Fibroblast of skin of right quadriceps (primary cell): ENCODE measurements at places on chromosomes 6 and 20.

- DNase-seq = no peak
These were observed 65.3 kb upstream of the MLN start for GRCh38 chr6:33869121-33869520.

- no peak for DNase-seq
These were observed 5.5 kb downstream of the EDN1 start for GRCh38 chr6:12295558-12296254.

GRCh38 chr6:43785904-43786303 is 15.9 kb downstream of the VEGFA start:
- DNase-seq = no peak

DNA sequence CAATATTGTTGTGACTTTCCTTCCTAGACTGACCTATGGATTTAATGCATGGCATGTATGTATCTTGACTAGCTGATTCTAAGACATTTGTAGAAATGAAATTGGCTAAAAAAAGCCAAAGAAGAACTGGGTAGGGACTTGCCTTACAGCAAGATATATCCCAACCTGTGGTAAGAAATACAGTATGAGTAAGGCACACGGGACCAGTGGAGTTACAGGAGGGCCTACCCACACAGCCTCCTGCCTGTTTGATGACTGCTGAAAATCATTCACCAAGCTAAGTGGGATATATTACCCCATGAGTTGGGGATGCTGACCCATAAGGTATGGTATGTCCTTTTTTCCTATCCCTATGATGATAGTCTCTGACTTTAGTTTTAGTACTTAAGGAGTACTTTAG is 112.2 kb downstream of the INSM1 start:
- no peak for DNase-seq

DNA sequence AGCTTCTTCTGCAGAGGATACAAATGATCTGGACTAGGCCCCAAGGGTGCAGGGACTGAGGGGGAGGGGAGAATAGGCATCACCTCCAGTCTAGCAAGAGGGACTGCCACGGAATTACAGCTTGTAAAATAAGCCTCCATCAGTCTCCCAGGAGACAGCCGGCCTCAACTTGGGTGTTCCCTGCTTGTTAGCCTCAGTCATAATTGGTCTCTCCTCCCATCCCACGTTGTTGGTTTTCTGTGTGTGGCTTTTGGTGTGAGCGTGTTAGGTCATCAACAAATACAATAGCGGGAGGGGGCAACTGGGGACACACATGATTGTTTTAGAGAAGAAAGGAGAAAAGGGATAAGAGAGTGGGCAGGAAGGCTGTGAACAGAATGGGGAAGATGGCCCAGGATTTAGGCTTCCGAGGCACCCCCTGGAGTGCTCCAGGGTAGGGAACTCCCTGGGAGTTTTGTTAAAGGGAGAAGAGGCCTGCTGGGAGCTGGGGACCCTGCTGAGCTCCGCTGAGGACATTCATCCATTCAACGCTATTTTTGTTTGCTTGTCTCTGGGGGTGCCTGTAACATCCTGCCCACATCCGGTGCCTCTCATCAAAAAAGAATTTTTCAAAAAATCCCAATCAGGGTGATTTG is 9.2 kb downstream of the FOXA2 start:
- peak; percentile 57 for DNase-seq

DNA sequence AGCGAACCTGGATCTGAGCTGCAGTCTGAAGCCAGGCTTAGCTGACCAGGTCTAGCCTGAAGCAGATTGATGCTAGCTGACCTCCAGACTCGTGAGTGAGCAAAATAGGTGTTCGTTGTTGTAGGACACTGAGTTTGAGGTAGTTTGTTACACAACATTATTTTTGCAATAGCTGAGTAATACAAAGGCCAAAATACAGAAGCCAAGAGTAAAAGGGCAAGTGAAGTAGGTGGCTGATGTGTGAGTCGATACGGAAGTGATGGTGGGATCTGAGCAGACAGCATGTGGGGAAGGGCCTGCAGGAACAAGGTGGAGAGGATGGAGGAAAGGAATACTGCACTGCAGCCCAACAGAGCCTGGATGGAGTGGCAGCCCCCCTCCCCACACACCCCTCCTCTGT is 8.5 kb upstream of the SPATS1 start:
- no peak for DNase-seq

- DNase-seq = no peak
These were observed 156.0 kb upstream of the MLN start for GRCh38 chr6:33959661-33960344.

DNA sequence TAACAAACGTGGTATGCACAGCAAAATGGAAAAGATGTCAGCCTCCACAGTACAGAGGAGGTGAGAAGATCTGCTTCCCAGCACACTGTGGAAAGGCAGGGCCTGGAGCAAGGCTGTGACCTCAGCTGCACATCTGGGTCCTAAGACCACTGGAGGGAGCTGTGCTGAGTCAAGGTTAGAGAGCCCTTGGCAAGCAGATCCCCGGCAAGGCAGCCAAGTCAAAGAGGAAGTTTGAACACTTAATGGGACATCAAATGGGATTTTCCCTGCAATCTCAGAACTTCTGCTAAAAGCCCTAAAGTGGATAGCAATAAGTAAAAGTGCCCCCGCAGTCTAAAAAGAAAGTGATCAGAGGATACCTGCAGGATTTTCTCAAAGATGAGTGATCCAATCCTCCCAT is 39.5 kb downstream of the UNC5CL start:
- no peak for DNase-seq

DNA sequence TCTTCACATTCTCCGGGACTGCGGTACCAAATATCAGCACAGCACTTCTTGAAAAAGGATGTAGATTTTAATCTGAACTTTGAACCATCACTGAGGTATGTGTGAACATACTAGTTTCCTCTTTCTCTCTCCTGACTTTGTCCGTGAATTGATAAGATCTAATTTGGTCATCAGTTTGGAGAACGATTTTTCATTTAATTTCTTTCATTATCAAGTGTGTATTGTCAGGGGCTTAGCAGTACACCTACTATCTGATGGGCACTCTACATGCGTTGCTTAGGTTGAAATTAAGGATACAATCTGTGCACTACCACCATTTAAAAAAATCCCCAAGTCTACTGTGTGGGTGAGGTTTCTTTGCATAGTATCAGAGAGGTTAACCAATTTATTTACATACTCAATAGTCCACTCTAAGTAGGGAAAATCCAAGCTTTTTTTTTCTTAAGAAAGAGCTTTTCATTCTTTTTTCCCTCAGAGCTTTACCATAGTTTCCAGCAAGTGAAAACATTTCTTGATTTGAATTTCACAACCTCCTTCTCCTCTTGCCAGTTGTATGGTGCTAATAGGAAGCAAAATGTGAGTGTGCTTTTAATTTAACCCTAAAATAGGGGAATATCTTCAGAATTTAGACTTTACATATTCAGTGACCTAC is 105.4 kb upstream of the ESR1 start:
- no peak for DNase-seq

DNA sequence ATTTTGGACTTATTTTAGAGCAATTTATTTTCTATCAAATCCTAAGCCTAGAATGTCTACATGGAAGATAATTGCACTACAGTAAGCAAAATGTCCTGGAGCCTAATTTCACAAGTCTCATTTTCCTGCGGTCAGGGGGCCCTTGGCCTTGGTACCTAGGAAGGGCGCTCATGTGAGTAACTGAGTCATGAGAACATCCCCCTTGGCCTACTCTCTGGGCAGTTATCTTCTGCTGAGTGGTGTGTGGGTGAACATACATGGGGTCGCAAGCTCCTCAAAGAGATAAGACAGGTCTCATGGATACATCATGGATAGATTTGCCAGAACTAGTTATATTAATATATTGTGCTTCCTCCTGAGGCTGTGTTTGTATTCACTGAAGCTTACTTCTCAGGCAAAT is 211.2 kb upstream of the MARCKS start:
- no peak for DNase-seq

DNA sequence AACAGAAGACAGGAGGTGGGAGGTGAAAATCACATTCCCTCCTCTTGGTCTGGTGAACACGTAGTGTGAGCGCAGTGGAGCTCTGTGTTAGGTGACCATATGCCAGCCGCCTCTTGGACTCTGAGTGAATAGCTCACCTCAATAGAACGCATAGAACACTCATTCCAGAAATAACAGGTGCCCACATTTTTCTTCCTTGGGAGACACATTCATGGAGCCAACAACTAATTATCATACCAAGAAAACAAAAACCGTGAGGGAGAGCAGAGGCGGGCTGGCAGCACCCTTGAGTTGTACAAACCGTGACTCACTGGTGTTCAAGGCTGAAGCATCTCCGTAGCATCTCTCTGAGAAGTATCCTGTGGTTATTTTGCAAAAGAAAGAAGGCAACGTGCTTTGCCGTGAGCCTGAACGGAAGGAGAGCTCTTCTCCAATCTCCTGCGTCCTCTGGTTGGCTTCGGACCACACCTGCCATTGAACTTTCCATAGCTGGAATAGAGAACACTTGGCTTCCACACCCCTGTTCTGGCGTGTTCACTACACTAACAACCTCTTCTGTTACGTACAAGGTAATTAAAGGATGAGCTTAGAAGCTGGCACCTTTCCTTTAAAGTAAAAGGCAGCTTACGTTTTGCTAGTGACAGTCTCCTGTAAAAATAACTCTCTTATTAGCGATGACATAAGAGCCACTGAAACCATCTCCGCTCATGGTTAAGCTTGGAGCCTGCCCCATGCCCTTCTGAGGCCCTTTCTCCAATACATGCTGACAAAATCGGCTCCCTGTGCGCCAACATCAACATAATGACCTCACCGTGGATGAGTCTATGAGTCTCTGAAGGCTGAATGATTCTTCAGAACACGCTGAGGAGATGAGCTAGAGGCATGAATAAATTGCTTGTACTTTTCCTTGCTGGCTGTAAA is 30.2 kb upstream of the SGK1 start:
- DNase-seq = peak; percentile 85

DNA sequence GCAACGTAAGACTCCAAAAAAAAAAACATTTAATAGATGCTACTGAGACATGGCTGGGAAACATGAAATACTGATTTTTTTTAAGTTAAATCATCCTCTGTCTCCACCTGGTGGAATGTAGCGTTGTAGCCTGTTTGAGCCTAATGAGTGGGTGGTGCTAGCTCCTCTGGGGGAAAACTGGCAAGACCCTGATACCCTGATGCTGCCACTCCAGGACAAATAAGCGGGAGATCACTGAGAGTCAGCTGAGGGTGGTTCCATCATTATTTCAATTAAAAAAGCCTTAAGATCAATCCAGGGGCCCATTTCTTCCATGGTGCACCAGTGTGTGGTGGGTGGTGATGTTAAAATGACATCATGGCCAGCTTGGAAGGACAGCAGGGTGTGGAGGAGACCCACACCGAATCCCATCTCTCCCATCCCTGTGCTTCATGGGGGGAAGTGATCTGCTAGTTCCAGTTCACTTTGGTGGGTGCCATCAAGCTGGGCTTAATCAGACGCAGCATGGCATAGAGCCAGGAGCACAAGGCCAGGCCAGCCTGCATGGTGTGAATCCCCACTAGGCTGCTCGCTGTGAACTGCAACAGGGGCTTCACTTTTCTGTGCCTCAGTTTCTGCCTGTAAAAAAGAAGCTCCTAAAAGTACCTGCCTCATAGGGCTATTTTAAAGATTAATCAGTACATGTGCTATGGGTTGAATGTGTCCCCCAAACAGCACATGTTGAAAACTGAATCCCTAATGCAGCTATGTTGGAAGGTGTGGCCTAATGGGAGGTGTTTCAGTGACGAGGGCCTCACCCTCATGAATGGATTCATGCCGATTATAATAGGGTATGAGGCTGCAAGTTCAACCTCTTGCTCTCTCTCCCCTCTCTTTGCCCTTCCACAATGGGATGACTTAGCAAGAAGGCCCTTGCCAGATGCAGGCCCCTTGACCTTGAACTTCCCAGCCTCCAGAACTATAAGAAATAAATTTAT is 13.0 kb upstream of the MRPS10 start:
- no peak for DNase-seq

DNA sequence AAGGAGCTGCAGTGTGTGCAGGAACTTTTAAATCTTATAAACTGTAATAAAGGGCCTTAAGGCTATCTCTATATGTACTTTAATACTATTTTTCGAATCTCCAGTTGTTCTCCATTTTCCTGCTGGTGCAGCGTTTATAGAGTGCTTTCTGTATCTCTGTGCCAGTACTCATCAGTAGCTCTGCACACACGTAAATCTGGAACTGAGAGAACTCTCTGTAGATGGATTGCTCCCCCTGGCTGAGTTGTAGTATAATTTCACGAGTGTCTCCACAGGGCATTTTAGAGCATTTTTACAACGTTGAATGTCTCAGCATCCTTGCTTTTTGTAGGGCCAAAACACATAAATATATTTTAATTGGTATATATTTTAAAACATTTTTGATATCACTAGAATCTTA is 256.5 kb downstream of the TRDN start:
- DNase-seq = no peak

GRCh38 chr6:16437984-16438383 is 199.6 kb downstream of the GMPR start:
- DNase-seq = no peak

GRCh38 chr20:37841389-37841788 is 61.5 kb upstream of the VSTM2L start:
- DNase-seq = no peak

DNA sequence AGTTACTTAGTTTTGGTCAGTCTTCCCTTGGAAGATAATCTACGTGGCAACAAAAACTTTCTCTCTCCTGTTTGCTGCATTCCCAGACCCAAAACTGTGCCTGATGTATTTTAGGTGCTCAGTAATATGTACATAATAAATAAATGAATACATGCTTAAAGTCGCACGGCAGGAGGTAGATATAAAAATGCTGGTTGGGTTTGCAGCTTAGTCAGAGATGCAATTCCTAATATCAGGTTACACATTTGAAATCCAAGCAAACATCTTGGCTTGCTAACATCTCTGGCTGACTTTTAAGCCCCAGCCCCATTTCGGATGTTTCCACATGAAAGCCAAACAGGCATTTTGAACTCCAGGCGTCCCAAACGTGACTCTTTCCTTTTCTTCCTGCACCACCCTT is 91.0 kb downstream of the KCNQ5 start:
- DNase-seq = peak; percentile 40

GRCh38 chr6:31712296-31712695 is 2.9 kb upstream of the LY6G6D start:
- no peak for DNase-seq

DNA sequence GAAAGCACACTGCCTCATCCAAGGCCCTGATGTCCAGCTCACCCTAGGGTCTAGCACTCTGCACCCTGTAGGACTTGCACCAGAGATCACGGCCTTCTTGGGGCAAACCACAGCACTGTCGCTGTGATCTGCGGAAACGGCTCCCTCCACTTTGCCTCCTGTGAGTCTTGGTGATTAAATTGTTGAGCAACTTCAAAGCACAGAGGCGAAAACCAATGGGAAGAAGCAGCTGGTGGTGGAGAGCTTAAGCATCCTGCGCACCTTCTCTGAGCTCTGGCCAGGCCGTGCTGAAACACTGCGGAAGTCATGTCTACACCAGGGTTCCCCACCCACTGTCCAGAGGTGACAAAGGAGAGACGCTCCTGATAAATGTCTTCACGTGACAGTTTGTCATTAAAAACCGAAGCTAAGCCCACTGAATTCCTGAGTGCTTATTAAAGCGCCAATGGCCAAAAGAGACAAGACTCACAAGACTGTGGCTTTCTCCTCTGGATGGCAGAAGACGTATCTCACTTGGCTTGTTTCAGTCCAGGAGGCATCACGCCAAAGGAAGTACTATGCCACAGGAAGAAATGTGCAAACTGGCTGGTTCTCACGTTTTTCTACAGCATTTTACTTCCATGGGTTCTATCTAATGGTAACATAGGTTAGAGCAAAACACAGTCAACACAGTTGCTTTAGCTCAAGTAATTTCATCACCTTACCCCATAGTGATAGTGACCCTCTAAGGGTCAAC is 3.1 kb downstream of the RAMACL start:
- DNase-seq = no peak
